ENCODE measurements at places on chromosomes 5 and 9. TPM values are rescaled to one million over a fixed set of nuclear protein-coding genes. Genes with fewer than 3 reads are reported as not detected.

The IL3 gene
- not detected for total RNA-seq

DNA sequence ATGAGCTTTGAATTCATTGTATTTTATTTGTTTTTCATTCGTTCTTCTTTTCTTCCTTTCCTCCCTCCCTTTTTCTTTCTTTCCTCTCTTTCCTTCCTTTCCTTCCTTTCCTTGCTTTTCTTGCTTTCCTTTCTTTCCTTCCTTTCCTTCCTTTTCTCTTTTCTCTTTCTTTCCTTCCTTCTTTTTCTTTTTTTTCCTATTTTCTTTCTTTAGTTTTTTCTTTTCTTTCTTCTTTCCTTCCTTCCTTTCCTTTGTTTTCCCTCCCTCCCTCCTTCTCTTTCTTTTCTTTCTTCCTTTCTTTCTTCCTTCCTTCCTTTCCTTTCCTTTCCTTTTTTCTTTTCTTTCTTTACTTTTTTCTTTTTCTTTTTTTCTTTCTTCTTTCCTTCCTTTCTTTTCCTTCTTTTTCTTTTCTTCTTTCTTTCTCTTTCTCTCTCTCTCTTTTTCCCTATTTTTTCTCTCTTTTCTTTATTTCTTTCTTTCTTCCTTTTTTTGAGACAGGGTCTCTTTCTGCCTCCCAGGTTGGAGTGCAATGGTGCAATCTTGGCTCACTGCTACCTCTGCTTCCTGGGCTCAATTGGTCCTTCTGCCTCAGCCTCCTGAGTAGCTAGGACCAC lies 357.1 kb upstream of the PRR16 start:
- DNase-seq = no peak
- H3K4me1 ChIP-seq = no peaks in the 10 kb centered on the region
- no peak overlapping the region for H3K4me3 ChIP-seq
- H3K27me3 ChIP-seq = no peaks in the 10 kb centered on the region
- no peak overlapping the region for H3K27ac ChIP-seq
- no peaks in the 10 kb centered on the region for H3K36me3 ChIP-seq

The PCDHGA3 gene
- 1.5 TPM for total RNA-seq

- no peaks in the 10 kb centered on the region for H3K36me3 ChIP-seq
- no peaks in the 10 kb centered on the region for H3K4me1 ChIP-seq
- H3K4me3 ChIP-seq = peak overlapping the region; percentile 15
- peak; percentile 93 for DNase-seq
- H3K27ac ChIP-seq = peak overlapping the region; percentile 90
- no peaks in the 10 kb centered on the region for H3K27me3 ChIP-seq
Observed at GRCh38 chr5:151239237-151239861, 13.6 kb upstream of the GM2A start.

The KLHL3 gene
- total RNA-seq = 4.3 TPM

DNA sequence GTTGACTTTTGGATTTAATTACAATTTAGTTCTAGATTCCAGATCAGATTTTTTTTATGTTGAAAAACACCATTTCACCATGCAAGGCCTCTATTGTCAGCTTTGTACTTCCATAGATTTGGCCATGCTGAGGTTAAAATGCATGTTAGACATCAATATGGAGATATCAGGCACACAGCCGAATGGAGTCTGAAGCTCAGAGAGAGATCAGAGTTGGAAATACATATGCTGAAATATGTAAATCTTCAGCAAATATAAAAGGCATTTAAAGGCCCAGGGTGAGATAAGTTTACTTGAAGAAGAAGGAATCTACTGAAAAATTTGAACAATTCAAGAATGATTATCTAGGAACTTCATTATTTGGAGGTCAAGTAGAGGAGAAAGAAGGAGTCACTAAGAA lies 139.6 kb downstream of the CHSY3 start:
- no peaks in the 10 kb centered on the region for H3K27me3 ChIP-seq
- no peaks in the 10 kb centered on the region for H3K36me3 ChIP-seq
- DNase-seq = no peak
- no peak overlapping the region for H3K27ac ChIP-seq

DNA sequence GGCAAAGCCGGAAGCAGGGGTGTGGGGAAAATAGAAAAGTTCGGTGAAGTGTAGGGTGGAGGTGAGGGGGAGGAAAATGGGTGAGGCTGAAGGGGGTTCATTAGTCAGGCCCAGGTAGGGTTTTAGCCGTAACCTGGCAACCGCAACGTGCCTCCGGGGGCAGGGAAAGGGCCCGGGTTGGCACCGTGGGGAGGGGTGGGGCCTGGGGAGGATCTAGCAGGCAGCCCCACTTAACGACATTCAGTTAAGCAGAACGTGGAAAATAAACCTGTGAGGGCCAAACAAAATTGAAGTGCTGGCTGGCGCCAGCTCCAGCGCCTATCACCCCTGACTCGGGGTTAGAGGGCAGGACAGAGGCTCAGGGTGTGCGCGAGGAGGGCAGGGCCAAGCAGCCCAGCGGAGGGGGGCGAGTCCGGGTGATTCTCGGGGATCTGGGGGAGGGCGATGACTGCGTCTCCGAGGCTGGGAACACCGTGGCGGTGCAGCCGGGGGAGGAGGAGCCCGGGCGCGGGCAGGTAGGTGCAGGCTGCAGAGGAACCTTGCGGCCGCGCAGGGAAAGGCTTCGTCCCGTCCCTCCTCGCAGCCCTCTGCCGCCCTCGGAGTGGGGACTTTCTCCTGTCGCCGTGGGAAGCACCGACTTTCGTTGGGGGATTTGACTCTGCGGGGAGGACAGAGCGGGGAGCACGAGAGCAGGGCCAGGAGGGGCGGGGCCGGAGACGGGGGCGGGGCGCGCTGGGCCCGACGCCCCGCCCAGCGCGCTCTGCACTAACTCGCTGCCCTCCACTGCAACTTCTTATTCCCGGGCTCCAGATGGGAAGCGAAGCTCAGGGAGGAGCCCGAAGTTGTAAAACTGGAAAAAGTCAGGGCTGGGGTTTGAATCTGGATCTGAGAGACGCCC lies 5.1 kb downstream of the RGS14 start:
- peak; percentile 69 for DNase-seq
- peak overlapping the region; percentile 52 for H3K4me3 ChIP-seq
- no peaks in the 10 kb centered on the region for H3K4me1 ChIP-seq
- H3K27me3 ChIP-seq = peaks cover 12% of the 10 kb centered on the region

DNA sequence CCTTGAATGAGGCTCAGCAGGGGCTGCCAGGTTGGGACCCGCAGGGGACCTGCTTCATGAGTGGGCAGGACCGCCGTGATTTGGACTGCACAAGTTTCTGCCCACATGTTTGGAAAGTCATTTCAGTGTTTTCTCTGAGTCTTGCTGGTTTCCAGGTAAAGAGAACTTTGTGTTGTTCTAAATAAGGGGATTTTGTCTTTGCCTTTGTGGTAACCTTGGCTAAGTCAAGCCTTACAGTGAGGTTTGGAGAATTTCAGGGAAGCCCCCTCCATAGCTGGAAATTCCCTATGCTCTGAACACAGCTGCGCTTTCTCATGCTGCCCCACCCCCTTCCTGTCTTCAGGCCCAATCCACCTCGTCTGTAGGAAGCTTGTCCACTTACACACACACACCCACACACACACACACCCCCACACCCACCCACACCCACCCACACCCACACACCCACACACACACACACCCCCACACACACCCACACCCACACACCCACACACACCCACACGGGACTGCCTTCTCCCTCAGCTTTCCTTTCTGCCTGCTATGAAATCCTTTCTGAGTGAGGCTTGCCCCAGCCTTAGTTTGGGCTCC lies 270.1 kb downstream of the HSPA4 start:
- DNase-seq = no peak
- no peaks in the 10 kb centered on the region for H3K4me1 ChIP-seq
- H3K4me3 ChIP-seq = no peak overlapping the region
- H3K27me3 ChIP-seq = no peaks in the 10 kb centered on the region
- no peak overlapping the region for H3K27ac ChIP-seq
- H3K36me3 ChIP-seq = no peaks in the 10 kb centered on the region

The FBXL7 gene
- 44.3 TPM for total RNA-seq

GRCh38 chr5:120539471-120539870 lies 75.4 kb downstream of the PRR16 start:
- no peaks in the 10 kb centered on the region for H3K27me3 ChIP-seq
- no peaks in the 10 kb centered on the region for H3K36me3 ChIP-seq
- no peak for DNase-seq
- H3K4me1 ChIP-seq = no peaks in the 10 kb centered on the region
- no peak overlapping the region for H3K4me3 ChIP-seq

- peak overlapping the region; percentile 60 for H3K4me3 ChIP-seq
- DNase-seq = peak; percentile 88
Observed at GRCh38 chr9:88076286-88077070, 61.8 kb downstream of the SPATA31C2 start.

- H3K36me3 ChIP-seq = peaks cover 23% of the 10 kb centered on the region
- DNase-seq = peak; percentile 84
- H3K27ac ChIP-seq = no peak overlapping the region
- H3K4me3 ChIP-seq = no peak overlapping the region
- no peaks in the 10 kb centered on the region for H3K27me3 ChIP-seq
- H3K4me1 ChIP-seq = peaks cover 9% of the 10 kb centered on the region
Observed at GRCh38 chr9:134783699-134784039, 96.9 kb upstream of the FCN2 start.

The DDX31 gene
- 6.6 TPM for total RNA-seq

The LCNL1 gene
- 0.36 TPM for total RNA-seq

DNA sequence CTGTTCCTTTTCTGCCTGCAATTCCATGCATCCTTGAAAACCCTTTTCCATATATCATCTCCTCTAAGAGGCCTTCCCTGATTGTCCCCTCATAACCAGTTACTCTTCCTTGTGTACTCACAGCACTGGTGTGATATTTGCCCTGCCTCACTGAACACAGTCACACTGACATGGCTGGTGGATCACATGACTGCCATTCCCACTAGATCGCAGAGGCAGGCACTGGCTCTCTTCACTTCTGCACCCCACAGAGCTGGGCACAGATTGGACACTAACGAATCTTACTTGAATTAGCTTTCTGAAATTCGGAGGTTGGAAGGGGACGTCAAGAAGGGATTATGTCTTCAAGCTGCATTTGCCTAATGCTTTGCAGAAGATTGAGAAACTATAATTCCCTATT lies 208.0 kb downstream of the PAPPA start:
- no peak for DNase-seq
- no peak overlapping the region for H3K27ac ChIP-seq
- H3K4me1 ChIP-seq = peaks cover 15% of the 10 kb centered on the region
- H3K4me3 ChIP-seq = no peak overlapping the region

DNA sequence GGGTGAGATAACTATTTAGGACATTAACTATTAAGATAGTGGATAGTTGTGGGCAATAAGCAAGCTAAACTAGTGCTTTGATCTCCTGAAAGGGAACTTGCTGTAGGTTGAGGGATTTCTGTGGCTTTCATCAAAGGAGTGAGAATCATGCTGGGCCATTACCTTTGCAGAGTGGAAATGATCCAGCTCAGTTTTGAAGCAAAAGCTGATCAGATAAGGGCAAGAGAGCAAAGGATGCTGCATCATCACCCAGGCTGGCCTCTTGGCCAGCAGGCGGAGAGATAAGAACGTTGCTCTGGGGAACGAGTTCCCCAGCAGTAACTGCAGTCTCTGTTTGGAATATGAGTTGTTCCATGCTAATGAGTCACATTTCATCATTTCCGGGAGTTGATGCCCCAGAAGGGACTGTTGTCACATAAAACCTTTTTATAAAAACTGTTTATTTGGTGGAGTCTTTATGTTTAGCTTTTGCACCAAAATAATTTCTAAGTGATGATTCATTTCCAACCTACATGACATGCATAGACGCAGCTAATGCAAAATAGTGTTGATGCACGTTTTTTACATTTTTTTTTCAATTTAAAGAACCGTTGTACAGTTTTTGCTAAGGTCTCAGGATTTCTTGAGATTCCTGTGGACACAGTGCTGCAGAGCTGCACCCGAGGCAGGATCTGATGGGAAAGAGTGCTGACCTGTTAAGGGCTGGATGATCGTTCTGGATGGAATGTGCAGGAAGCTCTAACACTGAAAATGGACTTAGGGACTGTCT lies 99.3 kb downstream of the ACTBL2 start:
- H3K27ac ChIP-seq = no peak overlapping the region
- no peaks in the 10 kb centered on the region for H3K27me3 ChIP-seq
- DNase-seq = no peak
- no peaks in the 10 kb centered on the region for H3K36me3 ChIP-seq
- no peaks in the 10 kb centered on the region for H3K4me1 ChIP-seq

The DMGDH gene
- 1.8 TPM for total RNA-seq

The FCN1 gene
- total RNA-seq = 1.2 TPM

GRCh38 chr5:120605325-120606079 lies 141.4 kb downstream of the PRR16 start:
- H3K27me3 ChIP-seq = no peaks in the 10 kb centered on the region
- no peak overlapping the region for H3K27ac ChIP-seq
- no peaks in the 10 kb centered on the region for H3K36me3 ChIP-seq
- no peak overlapping the region for H3K4me3 ChIP-seq

The MUSK gene
- total RNA-seq = 9.7 TPM

DNA sequence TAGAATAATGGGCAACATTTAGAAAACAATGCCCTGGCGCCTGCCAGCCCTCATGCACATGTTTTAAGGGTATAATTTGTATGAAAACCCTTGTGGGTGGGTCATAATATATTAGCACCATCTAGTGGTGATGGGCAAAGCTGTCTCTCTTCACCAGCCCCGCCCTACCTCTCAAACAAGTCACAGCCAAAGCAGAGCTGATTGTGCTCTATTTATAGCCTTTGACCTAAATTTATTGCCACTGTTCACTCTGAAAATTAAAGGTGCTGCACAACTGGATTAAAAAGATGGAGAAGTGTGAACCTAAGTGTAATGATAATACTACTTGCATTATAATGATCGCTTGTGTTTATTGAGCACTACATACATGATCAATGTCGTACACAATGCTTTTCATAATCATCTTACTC lies 131.9 kb upstream of the ANKH start:
- peak; percentile 72 for DNase-seq
- H3K27ac ChIP-seq = no peak overlapping the region
- no peaks in the 10 kb centered on the region for H3K27me3 ChIP-seq
- no peak overlapping the region for H3K4me3 ChIP-seq

- H3K27me3 ChIP-seq = peaks cover 6% of the 10 kb centered on the region
- no peak overlapping the region for H3K27ac ChIP-seq
- H3K4me1 ChIP-seq = no peaks in the 10 kb centered on the region
- no peaks in the 10 kb centered on the region for H3K36me3 ChIP-seq
- DNase-seq = no peak
Observed at GRCh38 chr9:97714435-97714834, 17.3 kb upstream of the XPA start.

DNA sequence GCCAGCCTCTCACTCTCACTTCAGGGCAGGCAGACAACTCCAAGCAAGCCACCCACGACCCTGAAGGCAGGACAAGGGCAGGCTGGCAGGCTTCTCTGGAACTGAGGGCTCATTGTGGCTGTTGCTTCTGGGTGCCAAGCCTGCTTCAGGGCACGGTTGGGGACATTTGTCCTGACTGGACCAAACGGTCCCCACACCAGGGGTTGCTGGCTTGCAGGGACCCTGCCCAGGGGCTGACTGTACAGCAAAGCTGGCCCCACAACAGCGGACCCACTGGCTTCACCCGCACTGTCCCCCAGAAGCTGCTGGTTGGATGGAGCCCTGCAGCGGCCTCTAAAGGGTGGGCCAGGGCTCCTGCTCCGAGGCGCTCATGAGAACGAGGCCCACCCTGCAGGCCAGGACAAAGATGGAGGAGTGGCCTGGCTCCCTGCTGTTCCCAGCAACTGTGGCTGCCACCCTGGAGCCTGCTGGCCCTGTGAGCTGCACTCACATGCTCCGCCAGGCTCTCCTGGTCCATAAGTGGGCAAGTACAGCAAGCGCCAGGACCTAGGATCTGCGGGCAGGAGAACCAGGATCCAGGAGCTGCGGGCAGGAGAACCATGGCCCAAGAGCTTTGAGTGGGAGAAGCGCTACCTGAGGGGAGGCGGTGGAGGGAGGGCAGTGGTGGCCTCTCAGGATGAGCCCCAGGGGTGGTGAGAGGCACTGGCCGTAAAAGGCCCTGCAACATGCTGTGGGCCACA lies 34.4 kb upstream of the NSMF start:
- no peak overlapping the region for H3K27ac ChIP-seq
- H3K4me1 ChIP-seq = no peaks in the 10 kb centered on the region
- no peaks in the 10 kb centered on the region for H3K27me3 ChIP-seq

The FAM174A gene
- 31.9 TPM for total RNA-seq
